Hindlimb muscle (tissue), 1 donor: ENCODE measurements at places on chromosomes 4 and X.

GRCh38 chrX:111006116-111006515, 89.9 kb upstream of the PAK3 start:
- no peak for DNase-seq

DNA sequence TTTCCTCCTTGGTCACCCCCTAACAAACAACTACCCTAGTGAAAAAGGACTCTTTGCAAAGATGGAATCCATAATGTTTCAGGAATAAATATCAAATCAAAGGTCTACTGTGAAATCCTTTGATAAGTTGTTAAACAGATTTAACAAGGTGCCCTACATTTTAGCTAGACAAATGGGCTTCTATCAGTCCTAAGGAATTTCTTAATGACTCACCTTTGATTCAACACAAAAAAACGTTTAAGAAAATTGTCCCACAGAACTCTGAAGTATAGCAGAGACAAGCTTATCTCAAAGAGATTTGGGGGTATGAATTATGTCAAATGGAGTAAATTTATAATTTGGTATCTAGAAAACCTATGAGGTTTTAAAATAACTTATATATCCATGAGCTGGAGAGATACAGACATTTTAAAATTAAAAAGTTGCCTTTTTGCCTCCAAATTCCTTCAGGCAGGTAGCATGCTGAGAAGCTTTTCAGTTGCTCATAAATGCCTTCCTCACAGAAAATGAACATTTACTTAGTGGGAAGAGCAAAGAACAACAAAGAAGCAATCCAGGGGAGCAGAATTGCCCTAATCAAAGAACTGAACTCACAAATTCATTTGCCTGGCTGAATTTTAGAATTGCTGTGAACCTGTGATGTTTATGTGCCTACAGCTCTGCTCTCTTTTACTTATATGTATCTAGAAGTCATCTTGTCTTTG, 649.3 kb downstream of the STPG2 start:
- no peak for DNase-seq

GRCh38 chrX:10233696-10234095, 76.9 kb downstream of the CLCN4 start:
- DNase-seq, result no peak

GRCh38 chr4:125891597-125892258, 577.0 kb downstream of the FAT4 start:
- DNase-seq, result no peak

- DNase-seq, result no peak
Measured at GRCh38 chr4:94457692-94458106, 6.0 kb downstream of the PDLIM5 start.

GRCh38 chrX:123169247-123169901, 14.7 kb upstream of the GRIA3 start:
- DNase-seq, result no peak
